ENCODE measurements at places on chromosomes 1 and 21. TPM values are rescaled to one million over a fixed set of nuclear protein-coding genes. Genes with fewer than 3 reads are reported as not detected.

- DNase-seq, result no peak
These were observed 3.1 kb downstream of the LAMB3 start for GRCh38 chr1:209648931-209649776.

- DNase-seq, result no peak
These were observed 58.4 kb upstream of the TENT5B start for GRCh38 chr1:27071049-27071416.

KIF2C gene
- total RNA-seq, result 0.68 TPM

- no peak for DNase-seq
These were observed 22.5 kb downstream of the SLC45A1 start for GRCh38 chr1:8340448-8340847.

RBP7 gene
- not detected for total RNA-seq

GRCh38 chr21:33770542-33770941 lies 128.2 kb downstream of the ITSN1 start:
- DNase-seq, result no peak

CDCA8 gene
- total RNA-seq, result 1.1 TPM

- no peak for DNase-seq
These were observed 7.9 kb downstream of the MYBPHL start for GRCh38 chr1:109298666-109299557.

SFN gene
- 1.6 TPM for total RNA-seq

GRCh38 chr1:192061556-192061955 lies 96.7 kb upstream of the RGS18 start:
- DNase-seq, result no peak

SHE gene
- 0.06 TPM for total RNA-seq

DNA sequence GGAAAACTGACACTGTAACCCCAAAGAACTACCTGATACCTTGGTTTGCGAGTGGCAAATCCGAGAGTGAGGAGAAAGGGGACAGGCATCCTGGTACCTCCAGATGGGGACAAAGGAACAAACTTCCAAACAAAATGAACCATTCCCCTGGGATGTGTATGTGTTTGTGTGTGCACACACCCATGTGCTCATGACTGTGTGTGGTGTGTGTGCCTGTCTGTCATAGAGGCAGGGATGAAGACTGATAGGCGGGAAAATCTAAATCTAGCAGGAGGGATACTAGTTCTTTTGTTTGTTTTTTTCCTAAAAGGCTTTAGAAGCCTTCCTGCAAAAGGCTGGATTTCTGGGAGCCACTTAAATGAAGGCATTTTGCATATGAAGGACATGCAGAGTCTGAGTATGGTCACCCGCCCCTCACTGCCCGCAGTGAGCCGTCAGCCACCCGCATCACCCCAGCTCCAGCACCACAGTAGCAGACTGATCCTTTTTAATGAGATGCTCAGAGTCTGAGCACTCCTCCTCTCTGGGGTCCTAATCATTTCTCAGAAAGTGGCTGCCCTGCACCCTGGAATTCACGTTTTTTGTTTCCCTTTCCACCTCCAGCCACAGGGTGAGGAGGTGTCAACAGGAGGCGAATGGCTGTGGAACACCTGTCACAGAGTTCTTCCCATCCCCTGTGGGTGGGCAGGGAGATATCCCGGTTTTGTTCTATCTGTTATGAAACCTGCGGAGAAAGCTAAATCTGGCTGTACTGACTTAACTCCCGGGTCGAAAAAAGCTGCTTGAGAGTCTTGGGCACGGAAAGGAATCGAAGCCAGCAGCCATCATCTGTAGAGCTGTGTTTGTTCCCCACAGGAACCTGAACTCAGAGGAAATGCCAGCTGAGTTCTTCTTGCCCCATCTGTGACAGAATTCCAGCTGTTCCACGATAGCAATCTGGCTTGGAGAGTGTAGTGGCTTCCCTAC lies 34.9 kb downstream of the UTP25 start:
- no peak for DNase-seq

Data from T-cell (primary cell).